ENCODE measurements at places on chromosomes 7 and 10. TPM values are rescaled to one million over a fixed set of nuclear protein-coding genes. Genes with fewer than 3 reads are reported as not detected.

- DNase-seq = peak; percentile 100
These were observed 57.5 kb upstream of the CREB5 start for GRCh38 chr7:28354601-28355402.

SFTPA1 gene
- total RNA-seq = not detected

DNA sequence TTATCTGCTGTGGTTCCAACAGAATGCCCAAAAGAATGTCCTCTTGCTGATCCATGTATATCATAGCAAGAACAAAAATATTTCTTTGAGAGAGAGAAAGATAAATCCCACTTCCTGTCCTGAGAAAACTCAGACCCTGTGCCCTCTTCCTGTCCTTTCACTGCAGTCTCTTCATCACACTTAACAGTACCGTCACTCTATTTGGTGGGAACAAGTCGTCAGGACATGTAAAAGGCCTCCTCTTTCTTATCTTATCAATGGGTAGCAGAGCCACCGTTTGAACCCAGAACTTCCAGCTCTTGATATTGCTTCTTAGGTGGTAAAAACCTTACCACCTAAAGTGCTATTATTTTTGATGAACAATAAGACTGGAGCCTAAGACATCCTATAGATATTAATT is 43.9 kb downstream of the CHRM2 start:
- DNase-seq = no peak

MSRB2 gene
- 31.0 TPM for total RNA-seq

GPR15LG gene
- not detected for total RNA-seq

- no peak for DNase-seq
These were observed 2.7 kb upstream of the CPVL start for GRCh38 chr7:29149036-29149435.

SDK1 gene
- 0.68 TPM for total RNA-seq

UROS gene
- 70.5 TPM for total RNA-seq

LANCL2 gene
- total RNA-seq = 29.1 TPM

PLXNA4 gene
- 1.4 TPM for total RNA-seq

GJD4 gene
- total RNA-seq = not detected

GRCh38 chr7:151798851-151799448 is 78.0 kb downstream of the PRKAG2 start:
- DNase-seq = no peak

DNA sequence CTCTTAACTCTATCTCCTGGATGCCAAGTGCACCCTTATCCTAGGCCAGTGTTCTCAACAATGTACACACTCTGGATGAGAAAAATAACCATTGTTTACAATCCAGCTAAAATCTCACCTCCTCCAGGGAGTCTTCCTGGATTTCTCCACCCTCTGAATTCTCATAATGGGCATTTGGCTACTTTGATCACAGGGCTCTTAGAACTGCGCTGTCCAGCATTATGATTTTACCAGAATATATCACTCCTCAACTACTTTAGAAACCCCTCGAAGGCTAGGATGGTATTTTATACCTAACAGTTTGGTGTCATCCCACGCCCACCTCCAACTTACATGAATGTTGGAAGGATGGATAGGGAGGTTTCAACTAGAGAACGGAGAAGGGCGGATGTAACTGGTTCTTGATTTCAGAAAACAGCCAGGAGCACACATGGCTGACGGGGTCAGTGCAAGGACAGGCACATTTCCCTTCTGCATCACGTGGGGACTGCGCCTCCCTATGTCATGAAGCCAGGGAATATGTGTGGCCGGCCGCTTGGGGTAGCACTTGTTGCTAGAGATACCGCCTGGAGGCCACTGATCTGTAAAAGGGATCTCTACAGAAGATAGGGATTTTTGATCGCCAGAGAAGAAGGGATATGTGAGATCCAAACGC is 1.2 kb upstream of the ATP6V0E2 start:
- peak; percentile 85 for DNase-seq

DNA sequence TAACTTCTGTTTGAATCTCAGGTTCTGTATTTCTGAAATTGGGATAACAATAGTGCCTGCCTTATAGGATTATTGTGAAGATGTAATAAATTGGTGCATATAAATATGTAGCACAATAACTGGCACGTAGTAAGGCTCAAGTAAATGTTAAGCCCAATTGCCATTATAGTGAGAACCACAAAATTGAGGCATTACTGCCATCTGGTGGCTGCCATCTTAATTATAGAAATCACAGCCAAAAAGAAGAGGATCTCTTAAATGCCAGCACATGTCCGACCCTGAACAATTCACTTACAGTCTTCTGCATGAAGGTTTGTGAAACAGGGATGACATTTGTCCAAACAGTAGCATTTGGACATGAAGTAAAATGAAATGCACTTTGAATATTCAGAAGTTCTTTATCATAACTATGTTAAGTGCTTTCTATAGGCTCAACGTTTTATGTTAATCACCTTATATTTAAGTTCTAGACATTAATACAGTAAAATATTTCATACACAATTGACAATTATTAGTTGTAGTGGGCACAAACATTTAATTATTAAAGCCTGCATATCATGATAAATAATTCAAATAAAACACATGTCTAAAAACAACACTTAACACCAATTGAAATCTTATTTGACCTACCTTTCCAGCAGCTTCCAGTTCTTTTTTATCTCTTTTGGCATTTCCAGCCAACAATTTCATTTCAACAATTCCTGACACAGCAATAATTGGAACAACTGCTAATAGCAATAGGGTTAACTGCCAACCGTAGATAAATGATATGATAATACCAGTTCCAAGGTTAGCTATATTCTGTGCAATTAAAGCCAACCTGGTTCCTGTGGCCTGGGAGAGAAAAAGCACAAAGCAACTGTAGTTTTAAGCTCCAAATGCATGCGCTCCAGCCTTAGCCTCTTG is 58.5 kb downstream of the ABCB4 start:
- DNase-seq = peak; percentile 62

GATAD1 gene
- 15.9 TPM for total RNA-seq

- DNase-seq = no peak
These were observed 29.7 kb upstream of the DNAJB6 start for GRCh38 chr7:157306846-157307838.

Measured in RPMI7951 (cell line).